ENCODE measurements at places on chromosomes 1 and 21. TPM values are rescaled to one million over a fixed set of nuclear protein-coding genes. Genes with fewer than 3 reads are reported as not detected.

FNBP1L gene
- 13.9 TPM for total RNA-seq

LCE2D gene
- not detected for total RNA-seq

CCDC27 gene
- total RNA-seq = not detected

SZT2 gene
- total RNA-seq = 17.5 TPM

SPRR1B gene
- total RNA-seq = 1.9 TPM

SLC2A5 gene
- not detected for total RNA-seq

C1orf87 gene
- total RNA-seq = not detected

DNA sequence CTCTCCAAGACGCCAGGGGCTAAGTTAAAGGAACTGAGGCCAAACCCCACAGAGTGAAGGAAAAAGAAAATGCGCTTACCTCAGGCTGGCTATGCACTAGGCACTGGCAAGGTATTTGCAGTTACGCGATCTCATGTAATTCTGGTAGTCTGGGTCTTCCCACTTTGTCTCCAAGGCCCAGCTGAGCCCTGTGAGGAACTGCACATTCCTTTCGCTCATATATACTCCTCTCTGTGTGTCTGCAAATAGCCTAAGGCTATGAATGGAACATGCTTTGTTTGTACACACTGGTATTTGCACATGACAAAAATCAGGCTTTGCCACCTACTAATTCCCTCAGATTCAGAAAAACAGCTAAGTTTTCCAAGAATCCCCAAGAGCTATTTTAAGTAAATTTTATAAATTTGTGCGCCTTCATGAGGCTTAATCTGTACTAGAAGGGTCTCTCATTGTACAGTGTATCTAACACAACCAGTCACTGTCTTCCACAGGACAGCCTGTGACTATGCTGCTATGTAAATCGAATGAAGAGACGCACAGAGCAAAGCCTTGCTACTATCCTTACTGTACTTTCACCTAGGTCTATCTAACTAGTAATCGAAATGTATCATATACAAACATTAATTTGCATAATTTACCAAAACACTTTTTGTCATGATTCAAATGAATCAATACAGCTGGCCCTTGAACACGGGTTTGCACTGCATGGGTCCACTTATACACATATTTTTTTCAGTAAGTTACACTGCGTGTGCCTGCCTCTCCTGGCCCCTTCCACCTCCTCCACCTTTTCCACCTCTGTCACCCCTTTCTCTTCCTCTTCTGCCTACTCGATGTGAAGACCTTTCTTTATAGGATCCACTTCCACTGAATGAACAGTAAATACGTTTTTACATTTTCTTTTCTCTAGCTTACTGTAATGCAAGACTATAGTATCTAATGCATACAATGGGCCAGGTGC, 87.0 kb downstream of the SIPA1L2 start:
- no peak for DNase-seq

DNA sequence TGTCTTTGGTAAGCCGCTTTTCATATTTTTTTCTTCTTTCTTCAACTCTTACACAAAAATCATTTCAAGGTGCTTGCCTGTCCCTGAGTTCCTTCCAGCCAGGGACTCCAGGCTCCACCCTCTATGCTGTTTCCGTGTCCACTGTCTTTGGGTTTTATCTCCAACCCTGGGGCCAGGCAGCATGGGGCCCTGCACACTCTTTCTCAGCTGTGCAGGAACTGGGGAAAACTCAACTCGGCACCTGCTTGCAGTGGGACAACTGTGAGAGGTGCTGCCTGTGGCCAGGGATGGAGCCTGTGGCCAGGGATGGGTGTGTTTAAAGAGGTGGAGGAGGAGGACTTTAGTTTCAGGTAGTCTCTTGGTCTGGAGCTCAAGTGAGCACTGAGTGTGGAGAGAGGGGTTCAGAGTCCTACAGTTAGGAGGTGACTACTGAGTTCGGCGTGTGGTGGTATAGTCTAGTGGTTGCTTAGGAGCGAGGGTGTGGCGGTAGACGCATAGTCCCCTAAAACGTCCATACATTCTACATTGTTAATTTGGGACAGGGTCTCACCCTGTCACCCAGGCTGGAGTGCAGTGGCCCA, 13.4 kb downstream of the TNFRSF8 start:
- DNase-seq = no peak

DNA sequence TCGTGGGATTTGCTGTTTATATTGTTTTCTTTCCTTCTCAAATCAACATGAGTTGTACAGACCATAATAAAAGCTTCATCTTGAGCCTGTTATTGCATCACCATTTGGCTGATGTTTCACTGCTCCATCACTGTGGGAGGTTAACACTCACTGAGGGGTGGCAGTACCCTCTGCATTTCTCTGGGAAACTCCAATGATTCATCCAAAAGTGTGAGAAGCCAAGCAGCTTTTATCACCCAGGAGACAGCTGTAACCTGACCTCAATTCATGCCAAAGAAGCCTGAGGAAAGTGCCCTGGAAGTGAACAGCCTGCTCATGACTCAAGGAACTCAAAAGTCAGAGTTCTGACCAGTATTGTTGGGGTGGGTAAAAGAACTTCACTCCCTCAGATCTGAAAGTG, 84.1 kb downstream of the GPR88 start:
- DNase-seq = peak; percentile 20

DNA sequence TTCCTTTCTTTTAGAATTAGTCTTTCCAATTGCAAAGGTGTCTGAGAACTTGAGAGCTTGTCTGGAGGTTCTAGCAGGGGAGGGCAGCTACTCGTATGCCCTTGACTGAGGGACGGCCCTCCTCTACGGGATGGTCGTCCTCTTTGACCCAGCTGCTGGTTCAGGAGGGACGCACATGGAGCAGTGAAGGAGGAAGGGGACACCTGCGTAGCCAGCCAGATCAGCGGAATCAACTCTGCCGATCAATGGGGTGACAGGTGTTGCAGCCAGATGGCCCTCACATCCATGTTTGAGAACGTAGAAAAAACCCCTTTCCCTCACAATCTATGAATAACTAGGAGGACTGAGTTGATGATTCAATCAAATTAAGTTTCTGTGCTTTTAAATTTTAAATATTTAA, 15.7 kb upstream of the A3GALT2 start:
- DNase-seq = no peak

GRCh38 chr1:182641561-182641960, 37.4 kb upstream of the RGS16 start:
- DNase-seq = no peak

GRCh38 chr1:87495147-87495546, 166.5 kb downstream of the LMO4 start:
- no peak for DNase-seq

- no peak for DNase-seq
Observed at GRCh38 chr1:224786533-224787250, 142.8 kb upstream of the DNAH14 start.

Data from HT-29 (cell line).